Stimulated activated CD8-positive, alpha-beta memory T cell treated with anti-CD3 and anti-CD28 coated beads, Interleukin-12 subunit alpha, Interleukin-12 subunit beta, amount 100 ng/mL, for 4 hours (primary cell): ENCODE measurements at places on chromosomes 5 and 9.

- no peak for DNase-seq
These were observed 5.7 kb downstream of the RAPGEF1 start for GRCh38 chr9:131734165-131734610.

- DNase-seq: no peak
These were observed 24.0 kb upstream of the GRHPR start for GRCh38 chr9:37398464-37399025.

- no peak for DNase-seq
These were observed 4.6 kb downstream of the PTGES start for GRCh38 chr9:129748249-129748648.

DNA sequence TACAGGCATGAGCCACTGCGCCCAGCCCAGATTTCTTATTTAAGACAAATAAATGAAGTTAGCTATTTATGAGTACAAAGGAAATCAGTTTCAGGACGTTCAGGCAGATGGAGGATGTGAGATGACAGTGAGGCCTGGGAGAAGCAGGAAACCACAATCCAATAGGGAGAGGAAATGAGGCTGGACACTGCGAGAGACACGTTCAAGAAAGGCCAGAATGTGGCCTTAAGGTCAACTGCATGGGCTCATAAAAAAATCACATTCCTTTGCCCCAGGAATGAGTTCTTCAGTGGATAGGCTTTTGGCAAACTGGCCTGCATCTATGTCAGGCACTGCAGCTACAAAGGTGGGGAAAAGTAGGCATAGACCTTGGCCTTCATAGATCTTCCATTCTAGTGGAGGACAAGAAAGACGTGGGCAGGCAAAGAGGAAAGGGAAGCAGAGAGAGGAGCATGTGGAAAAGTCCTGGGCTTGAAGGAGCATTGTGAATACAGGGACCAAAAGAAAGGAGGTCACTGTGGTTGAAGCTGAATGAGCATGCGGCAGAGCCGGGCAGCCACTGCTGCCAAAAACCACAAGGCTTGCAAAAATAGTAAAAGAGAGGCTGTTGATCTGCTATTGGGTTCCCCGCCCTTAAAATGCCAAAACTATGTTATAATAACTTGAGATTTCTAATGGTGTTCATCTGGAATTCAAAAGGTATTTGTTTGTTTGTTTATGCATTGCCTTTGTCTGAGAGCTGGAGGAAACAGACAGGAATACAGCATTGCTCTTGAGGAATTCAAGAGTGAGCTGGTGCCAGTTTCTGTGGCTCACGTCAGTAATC is 133.0 kb downstream of the GNA14 start:
- no peak for DNase-seq
